ENCODE measurements at places on chromosomes 2 and 18.

- DNase-seq, result no peak
Observed at GRCh38 chr2:48134704-48135103, 228.4 kb upstream of the FBXO11 start.

DNA sequence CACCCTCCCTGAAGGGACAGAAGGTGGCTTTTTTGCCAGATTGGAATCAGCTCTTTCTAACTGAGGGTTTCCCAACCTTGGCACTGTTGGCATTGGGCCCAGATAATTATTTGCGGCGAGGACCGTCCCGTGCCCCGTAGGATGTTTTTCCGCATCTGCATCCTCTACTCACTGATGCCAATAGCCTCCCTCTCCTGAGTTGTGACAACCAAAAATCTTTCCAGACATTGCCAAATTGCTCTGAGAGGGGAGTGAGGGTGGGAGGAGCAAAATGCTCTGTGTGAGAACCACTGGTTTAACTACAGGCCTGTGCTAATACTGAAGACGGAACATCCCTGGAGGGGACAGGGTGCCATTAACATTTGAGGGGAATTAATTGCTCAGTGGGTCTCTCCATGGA, 33.6 kb upstream of the GLI2 start:
- DNase-seq, result no peak

- DNase-seq, result no peak
Observed at GRCh38 chr18:23992089-23992940, 22.2 kb upstream of the TTC39C start.

GRCh38 chr2:191791953-191792560, 54.8 kb downstream of the CAVIN2 start:
- no peak for DNase-seq

DNA sequence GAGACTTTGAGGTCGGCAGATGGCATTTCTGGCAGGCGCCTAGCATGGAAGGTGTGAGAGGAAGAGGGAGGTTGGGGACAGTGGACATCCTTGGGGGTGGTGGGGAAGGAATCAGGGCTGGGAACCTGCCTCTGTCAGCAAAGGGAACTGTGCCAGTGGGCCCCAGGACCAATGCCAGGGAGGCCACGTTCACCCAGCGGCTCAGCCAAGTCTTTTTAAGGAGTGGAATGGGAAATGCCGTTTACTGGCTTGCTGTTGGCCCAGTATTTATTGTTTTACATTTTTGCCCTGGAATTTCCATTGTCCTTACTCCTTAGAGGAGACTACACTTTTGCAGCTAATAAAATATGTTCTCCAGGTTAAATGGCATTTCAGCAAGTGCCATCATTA, 135.2 kb downstream of the MCFD2 start:
- no peak for DNase-seq

GRCh38 chr2:101658387-101658786, 39.1 kb upstream of the MAP4K4 start:
- DNase-seq, result no peak

GRCh38 chr18:57223144-57223870, 76.4 kb downstream of the BOD1L2 start:
- no peak for DNase-seq

DNA sequence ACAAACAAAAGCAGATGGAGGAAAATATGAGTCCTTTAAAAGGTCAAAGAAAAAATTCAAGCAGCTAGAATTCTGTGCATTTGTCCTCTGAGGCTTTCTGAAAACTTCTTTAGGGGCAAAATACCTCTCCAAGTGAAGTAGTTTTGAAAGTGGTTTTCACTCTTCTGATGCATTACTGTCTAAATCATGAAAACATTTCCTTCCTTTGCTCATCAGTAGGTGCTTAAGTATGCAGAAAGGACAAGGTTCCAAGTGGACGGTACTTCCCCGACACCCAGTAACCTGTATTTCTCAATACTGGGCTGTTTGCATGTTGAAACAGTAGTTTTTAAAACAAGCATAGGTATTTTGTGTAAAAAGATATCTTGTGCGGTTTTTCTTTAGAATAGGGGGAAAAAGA, 189.1 kb upstream of the ERBB4 start:
- no peak for DNase-seq

Data from HCT116 (cell line).